Effector memory CD8-positive, alpha-beta T cell (primary cell): ENCODE measurements at places on chromosomes 1 and 21.

- no peak overlapping the region for H3K4me3 ChIP-seq
- H3K27ac ChIP-seq, result no peak overlapping the region
- no peak for DNase-seq
- no peaks in the 10 kb centered on the region for H3K36me3 ChIP-seq
- H3K4me1 ChIP-seq, result no peaks in the 10 kb centered on the region
Measured at GRCh38 chr1:83531521-83532309, 467.2 kb downstream of the TTLL7 start.

DNA sequence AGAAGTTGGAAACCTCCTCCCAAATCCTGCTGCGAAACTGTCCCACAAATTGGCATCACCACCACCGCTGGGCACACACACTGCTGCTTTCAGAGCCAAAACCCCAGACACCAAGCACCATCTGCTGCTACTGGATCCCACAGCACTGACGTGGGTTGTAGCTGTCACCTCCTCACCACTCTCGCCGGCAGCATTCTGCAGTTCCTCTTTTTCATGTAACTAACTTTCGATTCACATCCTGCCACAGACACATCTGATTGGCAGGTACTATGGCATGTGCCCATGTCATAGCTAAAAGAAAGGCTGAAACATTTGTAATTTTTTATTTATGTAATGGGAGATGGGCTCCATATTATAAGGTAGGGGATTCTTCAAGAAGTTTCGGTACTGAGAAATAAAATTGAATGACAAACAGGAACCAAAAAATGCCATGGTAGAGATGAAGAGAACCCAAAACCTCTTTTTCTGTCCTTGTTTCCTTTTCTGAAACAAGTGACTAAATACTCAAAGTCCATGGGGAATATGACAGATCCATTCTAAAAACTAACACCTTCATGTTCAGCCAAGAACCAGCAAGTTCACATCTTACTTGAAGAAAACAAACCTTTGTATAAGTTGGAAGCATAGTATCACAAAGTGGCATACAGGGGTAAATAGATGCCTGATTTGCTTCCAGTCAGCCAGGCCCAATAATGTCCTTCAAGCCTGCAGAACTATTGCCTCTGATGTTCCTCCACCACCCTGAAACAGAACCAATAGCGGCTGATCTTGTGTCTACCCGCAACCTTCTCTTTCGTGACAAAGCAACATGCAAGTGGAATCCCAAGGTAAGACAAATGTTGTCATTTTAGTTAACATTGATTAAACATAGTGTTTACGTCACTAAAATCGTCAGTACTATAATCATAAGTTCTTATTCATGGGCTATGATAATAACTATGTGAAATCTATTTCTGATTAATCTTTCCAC is 26.6 kb upstream of the RGS13 start:
- H3K27ac ChIP-seq, result peak overlapping the region; percentile 89
- H3K36me3 ChIP-seq, result no peaks in the 10 kb centered on the region
- peak overlapping the region; percentile 11 for H3K4me3 ChIP-seq
- H3K27me3 ChIP-seq, result no peaks in the 10 kb centered on the region

DNA sequence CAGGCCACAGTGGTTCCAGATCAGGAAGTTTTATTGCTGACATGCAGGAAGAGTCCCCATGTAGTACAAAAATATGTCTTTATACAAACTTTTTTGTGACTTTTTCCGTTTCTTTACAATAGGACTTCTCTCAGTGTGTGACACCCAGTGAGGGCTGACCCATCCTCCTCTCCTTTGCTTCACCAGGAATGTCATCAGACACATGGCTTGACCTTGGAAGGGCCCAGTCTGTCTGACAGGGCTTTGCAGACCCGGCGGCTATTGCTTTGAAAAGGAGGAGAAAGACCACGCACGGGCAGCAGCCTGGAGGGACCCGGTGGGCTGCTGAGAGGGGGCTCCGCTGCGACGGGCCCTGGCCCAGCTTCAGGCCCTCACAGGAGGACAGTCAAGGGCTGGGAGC is 16.2 kb upstream of the EVA1B start:
- H3K36me3 ChIP-seq, result peaks cover 3% of the 10 kb centered on the region
- no peak for DNase-seq
- no peaks in the 10 kb centered on the region for H3K27me3 ChIP-seq
- H3K4me3 ChIP-seq, result no peak overlapping the region
- peaks cover 4% of the 10 kb centered on the region for H3K4me1 ChIP-seq
- H3K27ac ChIP-seq, result no peak overlapping the region

DNA sequence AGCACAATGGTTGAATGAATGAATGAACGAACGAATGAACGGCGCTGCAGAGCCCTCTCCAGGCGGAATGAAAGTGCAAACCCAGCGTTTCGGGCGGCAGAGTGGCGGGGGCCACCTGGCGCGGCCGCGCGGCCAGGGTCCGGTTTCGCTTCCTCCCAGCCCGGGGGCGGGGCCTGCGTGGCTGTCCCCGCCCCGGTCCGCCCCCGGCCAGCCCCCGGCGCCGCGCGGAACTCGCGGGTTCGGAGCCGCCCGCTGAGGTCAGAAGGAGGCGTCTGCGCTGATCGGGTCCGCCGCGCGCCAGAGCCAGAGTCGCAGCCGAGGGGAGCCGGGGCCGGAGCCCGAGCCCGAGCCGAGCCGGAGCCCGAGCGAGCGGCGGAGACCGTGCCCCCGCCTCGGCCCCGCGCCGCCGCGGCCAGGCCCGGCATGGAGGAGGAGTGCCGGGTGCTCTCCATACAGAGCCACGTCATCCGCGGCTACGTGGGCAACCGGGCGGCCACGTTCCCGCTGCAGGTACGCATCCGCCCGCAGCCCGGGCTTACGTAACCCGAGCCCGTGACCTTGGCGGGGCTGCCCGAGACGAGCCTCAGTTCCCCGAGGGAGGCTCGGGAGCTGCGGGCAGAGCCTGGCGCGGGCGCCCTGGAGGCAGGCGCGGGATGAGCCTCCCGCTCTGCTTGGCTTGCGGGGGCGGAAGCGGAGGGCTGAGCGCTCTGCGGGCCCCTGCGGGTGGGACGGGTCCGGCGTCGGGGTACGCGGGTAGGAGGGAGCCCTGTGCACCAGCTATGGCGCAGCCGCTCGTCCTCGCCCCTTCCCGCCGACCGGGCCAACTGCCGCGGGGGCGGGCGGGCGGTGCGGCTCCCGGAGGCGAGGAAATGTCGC is at the start of gene PDXK:
TSS of gene PDXK (plus strand) at position 258 of the 876 bp plus-strand sequence. CDS start at position 424, 166 bp downstream.
- peak within 1 kb of the TSS; percentile 84 for H3K4me3 ChIP-seq
- peaks cover 27% of the 10 kb centered on the region for H3K36me3 ChIP-seq
- H3K27me3 ChIP-seq, result no peaks in the 10 kb centered on the region

- H3K27me3 ChIP-seq, result no peaks in the 10 kb centered on the region
- peaks cover 25% of the 10 kb centered on the region for H3K36me3 ChIP-seq
- H3K4me1 ChIP-seq, result no peaks in the 10 kb centered on the region
- H3K27ac ChIP-seq, result peak overlapping the region; percentile 70
Measured at GRCh38 chr1:92324784-92325183, 25.9 kb downstream of the RPAP2 start.

DNA sequence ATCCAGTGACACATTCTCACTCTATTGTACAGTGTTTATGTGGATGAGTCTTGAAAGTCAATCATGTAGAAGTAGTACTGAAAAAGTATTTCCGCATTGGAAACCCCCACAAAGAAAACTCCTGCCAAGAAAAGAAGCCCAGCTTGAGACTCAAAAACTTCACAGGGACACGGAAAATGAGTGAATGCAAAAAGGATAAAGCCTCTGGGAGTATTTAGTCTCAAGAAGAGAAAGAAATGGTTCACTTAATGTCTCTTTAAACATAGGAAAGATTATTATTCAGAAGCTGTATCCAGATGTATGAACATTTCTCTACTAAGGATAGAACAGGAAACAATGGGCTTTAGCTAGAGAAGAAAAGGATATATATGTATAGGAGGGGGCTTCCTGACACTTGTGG is 304.5 kb downstream of the BARHL2 start:
- no peaks in the 10 kb centered on the region for H3K36me3 ChIP-seq
- H3K4me3 ChIP-seq, result no peak overlapping the region
- H3K27me3 ChIP-seq, result no peaks in the 10 kb centered on the region
- H3K27ac ChIP-seq, result no peak overlapping the region

DNA sequence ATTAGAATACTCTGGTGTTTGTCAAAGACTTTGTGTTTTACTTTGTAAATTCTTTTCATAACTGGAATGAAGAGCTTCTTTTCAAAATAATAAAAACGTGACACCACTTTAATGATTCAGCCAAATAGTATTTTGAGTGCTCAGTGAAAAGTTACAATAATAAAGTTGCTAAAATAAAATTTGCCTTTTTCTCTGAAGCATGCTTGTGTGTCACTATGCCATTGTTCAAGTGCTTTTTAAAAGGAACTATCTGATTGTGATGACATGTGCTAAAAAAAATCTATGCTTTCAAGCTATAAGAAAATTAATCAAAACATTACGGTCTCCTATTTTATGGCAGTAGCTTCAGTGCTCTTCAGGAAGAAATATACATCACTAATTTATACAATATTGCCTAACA is 1290.5 kb upstream of the B3GALT2 start:
- H3K27me3 ChIP-seq, result no peaks in the 10 kb centered on the region
- H3K36me3 ChIP-seq, result no peaks in the 10 kb centered on the region
- no peak overlapping the region for H3K27ac ChIP-seq
- no peak for DNase-seq
- H3K4me1 ChIP-seq, result no peaks in the 10 kb centered on the region

- H3K4me3 ChIP-seq, result peak overlapping the region; percentile 87
- peaks cover 34% of the 10 kb centered on the region for H3K4me1 ChIP-seq
- H3K36me3 ChIP-seq, result peaks cover 25% of the 10 kb centered on the region
- H3K27me3 ChIP-seq, result peaks cover 9% of the 10 kb centered on the region
- DNase-seq, result no peak
- no peak overlapping the region for H3K27ac ChIP-seq
Measured at GRCh38 chr1:1893291-1893985, 2.6 kb upstream of the GNB1 start.

GRCh38 chr21:37176716-37177115 is 90.4 kb downstream of the VPS26C start:
- H3K36me3 ChIP-seq, result peaks cover 26% of the 10 kb centered on the region
- no peaks in the 10 kb centered on the region for H3K27me3 ChIP-seq
- peaks cover 1% of the 10 kb centered on the region for H3K4me1 ChIP-seq
- H3K27ac ChIP-seq, result no peak overlapping the region

DNA sequence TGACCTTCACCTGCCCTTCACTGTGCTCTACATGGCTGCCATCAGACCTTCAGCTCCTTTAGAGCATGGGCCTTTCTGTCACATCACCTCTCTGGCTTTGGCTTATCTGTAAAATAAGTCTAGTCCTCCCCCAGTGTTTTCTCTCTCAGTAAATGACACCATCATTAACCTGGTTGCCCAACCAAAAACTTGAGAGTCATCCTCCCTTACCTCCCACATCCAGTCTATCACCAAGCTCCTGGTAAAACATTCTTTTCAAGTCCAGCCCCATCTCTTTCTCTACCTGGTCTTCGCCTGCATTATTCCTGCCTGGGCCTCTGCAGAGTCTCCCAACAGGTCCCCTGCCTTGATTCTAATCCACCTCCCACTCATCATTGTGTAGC is 13.1 kb downstream of the SLC26A9 start:
- no peak for DNase-seq
- no peaks in the 10 kb centered on the region for H3K4me1 ChIP-seq
- no peak overlapping the region for H3K4me3 ChIP-seq
- peaks cover 72% of the 10 kb centered on the region for H3K27me3 ChIP-seq
- H3K27ac ChIP-seq, result no peak overlapping the region
- no peaks in the 10 kb centered on the region for H3K36me3 ChIP-seq
